Activated gamma-delta T cell treated with anti-CD3 and anti-CD28 coated beads, Interleukin-2, amount 50 U/mL, for 16 hours (primary cell): ENCODE measurements at places on chromosomes 16 and 17.

DNA sequence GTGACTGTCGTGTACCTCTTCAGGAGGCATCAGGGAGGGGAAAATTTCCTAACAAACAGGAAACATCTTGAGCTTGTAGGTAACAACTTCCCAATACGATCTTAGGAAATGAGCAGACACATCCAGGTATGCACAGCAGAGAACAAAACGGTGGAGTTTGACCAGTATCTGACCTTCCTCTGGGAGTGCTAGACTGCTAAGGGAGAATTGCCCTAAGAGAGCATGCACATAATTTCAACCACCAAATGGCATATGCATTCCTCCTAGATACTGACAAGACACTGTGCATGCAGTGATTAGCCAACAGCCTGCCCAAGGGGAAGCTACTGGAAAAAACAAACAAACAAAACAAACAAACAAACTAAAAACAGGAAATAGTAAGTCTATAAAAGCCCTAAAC lies 120.6 kb upstream of the RBBP6 start:
- no peak for DNase-seq

- DNase-seq = no peak
These were observed 7.5 kb upstream of the SNTB2 start for GRCh38 chr16:69179328-69180010.

DNA sequence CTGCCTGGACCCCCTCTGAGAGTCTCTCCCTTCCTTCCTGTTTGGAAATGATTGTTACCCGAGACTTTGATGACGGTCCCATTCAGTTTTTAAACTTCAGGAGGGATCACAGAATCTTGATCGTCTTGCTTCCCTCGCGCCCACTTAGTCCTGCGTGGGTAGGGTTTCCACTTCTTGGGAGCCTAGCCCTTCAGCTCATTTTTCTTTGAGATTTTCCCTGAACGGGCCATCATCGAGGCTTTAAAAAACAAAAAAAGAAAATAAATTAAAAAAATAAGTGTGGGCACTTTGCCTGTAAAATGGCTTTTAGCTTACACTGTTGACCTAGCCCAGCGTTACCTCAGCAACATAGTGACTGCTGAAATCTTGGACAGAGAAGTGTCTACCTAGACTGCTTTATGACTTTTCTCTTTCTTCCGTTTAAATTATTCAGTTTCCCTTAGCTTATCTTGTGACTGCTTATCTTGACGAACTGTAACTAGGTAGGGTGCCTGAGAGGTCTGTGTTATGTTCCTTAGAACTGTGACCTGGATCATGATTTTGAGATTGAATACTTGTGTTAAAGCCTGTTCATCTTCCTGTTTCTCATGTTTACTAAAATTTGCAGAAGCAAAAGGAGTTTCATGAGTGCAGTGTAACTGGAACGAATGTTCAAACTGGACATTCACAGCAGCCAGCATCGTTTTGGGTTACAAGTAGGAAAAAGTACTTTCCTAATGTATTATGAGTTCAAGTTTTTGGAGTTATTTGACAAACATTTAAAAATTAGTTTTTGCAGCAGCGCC lies 874 bp downstream of the WWP2 start:
- DNase-seq = no peak

DNA sequence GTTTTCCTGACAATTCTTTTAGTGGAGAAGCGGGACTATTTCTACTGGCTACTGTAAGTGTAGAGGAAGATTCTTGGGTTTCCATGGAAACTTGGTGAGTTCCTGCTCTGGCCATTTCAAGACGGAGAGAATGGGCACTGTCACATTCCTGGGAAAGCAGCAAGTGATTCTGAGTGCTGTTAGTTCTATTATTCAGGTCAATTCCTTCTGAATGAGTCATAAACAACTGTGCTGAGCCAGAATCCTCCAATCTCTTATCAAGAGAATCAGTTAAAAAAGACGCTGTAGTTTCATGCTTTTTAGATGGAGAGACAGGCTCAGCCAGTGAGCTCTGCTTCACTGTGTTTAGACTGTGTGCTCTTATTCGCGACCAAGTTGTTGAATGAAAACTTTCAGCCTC lies 19.6 kb downstream of the AKAP10 start:
- no peak for DNase-seq

- no peak for DNase-seq
These were observed 254.4 kb downstream of the PHKB start for GRCh38 chr16:47715442-47716083.

- no peak for DNase-seq
These were observed 65.7 kb downstream of the TMEM132E start for GRCh38 chr17:34644941-34645550.

DNA sequence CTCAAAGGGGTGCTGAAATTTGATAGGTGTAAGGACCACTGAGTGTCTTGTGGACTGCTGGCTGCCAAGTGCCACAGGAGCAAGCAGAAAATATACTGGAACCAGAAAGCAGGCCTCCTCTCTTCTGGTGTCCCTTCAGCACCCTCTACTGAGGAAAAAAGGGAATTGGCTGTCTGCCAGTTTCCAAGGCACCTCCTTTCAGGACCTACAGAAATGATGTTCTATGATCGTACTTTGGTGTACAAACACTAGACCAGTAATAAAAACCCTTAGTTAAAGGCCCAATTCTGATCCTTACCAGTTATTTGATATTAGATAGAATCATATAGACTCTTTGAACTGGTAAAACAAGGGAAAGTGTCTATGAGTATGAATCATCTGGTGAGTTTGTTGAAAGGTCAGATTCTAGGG lies 35.8 kb upstream of the BCAS3 start:
- DNase-seq = no peak

- no peak for DNase-seq
These were observed 183.5 kb downstream of the NTN1 start for GRCh38 chr17:9204637-9205329.

GRCh38 chr17:13329421-13329820 lies 272.3 kb downstream of the HS3ST3A1 start:
- no peak for DNase-seq

DNA sequence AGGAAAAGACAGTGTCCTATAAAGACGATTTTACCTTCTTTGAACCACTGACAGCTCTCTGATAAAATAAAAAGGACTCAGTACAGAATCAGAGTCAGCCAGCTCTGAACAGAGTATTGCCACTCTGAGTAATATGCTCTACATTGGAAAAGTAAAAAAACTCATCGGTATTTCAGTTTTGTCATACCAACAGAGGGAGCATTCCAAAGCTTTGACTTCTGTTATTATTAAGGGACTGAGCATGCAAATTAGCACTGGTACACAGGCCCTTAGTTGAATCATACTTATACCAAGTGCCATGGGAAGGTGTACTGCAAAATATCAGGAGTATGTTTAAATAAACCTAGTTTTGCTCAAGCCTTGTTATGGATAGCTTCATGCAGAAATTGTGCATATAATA lies 509.0 kb upstream of the KIF2B start:
- no peak for DNase-seq

- DNase-seq = no peak
These were observed 28.8 kb downstream of the SYT17 start for GRCh38 chr16:19196871-19197270.

GRCh38 chr17:66858226-66859083 lies 23.5 kb downstream of the CACNG5 start:
- DNase-seq = no peak

- DNase-seq = no peak
These were observed 17.6 kb downstream of the ACSF3 start for GRCh38 chr16:89111263-89111662.

GRCh38 chr17:48455791-48456190 lies 25.8 kb upstream of the SKAP1 start:
- no peak for DNase-seq

GRCh38 chr17:73194514-73195222 lies 1.8 kb downstream of the COG1 start:
- no peak for DNase-seq

DNA sequence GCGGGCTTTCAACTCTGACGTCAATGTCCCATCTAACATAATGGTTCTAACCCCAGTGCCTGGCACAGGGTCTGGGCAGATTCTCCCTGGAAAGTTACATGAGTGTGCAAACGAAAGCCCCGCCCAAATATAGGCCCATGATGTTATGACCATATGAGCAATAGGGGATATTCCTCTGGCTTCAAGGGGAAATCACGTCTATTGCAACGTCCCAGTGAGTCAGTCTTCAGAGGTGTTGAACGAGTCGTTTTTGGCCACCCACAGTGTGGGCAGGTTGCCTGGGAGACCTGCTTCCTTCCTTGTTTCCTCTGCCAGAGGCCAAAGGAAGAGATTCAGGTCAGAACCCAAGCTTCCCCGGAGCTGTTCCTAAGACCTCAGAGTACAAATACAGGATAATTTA lies 30.3 kb downstream of the PIK3R5 start:
- peak; percentile 65 for DNase-seq

DNA sequence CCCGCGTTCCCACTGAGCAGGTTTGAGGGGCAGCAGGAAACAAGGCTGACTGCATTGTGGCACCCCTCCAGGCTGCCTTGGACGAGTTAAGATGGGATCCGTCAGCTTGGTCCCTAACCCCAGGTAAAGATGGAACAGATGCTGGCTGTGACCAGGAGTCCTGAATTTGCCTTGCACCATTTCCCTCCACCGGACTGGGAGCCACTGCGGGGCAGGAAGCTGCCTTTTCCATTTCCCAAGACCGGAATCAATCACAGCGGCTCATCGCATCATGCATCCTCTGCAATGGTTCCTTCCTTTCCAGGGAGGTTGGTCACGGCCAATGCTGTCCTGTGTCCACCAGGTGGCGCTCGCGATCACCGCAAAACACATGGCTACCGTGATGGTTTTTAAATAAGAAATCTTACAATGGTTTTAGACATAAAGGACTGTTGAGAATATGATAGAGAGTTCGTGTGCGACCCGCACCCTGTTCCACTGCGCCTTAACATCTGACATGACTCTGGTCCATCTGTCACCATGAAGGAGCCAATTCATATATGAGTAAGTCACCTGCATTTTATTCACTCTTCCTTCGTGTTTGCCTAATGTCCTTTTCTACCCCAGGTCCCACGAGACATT lies 6.8 kb upstream of the MEAK7 start:
- DNase-seq = peak; percentile 75

GRCh38 chr16:56888806-56889205 lies 23.8 kb downstream of the SLC12A3 start:
- DNase-seq = no peak

GRCh38 chr17:7221278-7222092 lies 1.7 kb downstream of the ACADVL start:
- no peak for DNase-seq

- no peak for DNase-seq
These were observed 88.0 kb downstream of the CMIP start for GRCh38 chr16:81532491-81533174.

- no peak for DNase-seq
These were observed 43.8 kb downstream of the SPAG9 start for GRCh38 chr17:51076821-51077220.

GRCh38 chr16:27154705-27155521 lies 48.4 kb upstream of the KDM8 start:
- DNase-seq = peak; percentile 62

DNA sequence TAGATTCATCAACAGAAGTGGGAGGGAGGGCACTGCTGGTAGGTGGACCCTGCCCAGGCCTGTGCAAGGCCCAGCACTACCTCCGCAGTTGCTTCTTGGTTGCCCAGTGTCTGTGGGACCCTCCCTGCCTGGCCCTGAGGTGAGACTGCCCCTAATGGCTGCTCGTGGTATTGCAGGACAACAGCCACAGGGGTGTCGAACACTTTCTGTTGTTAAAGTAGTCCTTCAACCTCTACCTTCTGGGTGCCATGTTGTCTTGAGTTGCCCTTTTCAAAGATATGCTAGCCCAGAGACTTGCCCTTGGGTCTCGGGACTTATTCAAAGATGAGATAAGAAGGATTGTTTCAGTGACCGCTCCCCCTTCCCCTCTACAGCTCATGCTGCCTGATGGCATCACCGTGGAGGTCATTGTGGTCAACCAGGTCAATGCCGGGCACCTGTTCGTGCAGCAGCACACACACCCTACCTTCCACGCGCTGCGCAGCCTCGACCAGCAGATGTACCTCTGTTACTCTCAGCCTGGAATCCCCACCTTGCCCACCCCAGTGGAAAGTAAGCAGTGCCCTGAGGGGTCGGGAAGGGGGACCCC lies 29.1 kb downstream of the AKAP1 start:
- peak; percentile 46 for DNase-seq

DNA sequence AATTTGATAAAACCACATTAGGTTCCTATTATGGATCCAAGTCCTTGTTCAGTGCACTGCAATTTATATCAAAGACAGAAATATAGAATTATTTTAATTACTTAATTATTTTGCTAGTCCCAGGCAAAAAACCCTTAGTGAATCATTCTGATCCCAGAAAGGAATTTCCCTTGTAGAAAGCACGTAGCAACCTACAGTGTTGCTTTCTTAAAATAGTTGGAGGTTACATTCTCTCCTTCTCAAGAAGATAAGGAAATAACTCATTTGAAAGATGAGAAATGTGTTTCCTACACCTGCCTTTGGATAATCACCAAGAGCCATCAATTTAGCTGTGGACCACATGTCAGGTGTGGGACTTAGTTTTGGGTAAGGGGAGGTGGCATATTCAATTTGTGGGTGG lies 434.9 kb downstream of the SHISA9 start:
- no peak for DNase-seq

DNA sequence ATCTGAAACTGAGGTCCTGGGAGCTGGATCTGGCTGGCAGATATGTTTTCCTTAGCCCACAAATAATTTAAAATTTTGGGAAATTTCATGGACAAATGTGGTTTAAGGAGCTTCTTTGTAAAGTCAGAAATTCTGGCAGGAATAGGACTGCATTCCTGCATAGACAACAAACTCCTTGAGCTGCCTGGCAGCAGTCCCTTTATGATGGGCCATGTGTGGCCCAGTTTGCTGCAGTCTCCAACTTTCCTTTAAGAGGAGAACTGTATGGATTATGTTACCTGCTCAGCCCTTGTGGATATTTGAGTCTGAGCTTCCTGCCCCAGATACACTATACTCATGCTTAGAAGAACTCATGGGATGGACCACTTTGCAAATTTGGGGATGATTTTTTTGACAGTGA lies 48.5 kb upstream of the HS3ST2 start:
- DNase-seq = no peak

- DNase-seq = no peak
These were observed 149.0 kb downstream of the AHSP start for GRCh38 chr16:31676731-31677130.

- DNase-seq = no peak
These were observed 94.3 kb downstream of the MAP2K6 start for GRCh38 chr17:69508814-69509213.

DNA sequence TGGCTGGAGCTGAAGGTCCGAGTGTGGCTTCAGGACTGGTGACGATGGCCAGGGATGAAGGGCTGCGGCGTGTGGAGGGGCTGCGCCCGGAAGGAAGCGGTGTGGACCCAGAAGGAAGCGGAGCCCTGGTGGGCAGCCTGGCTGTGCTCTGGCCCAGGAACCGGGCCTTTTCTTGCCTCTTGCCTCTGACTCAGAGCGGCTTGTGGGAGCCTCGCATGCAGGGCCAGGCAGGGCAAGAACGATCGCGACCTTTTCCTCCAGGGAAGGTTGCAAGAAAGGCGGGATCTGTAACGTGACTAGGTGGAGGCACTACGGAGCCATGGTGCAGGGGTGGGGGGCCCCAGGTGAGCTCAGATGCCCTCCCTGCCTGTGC lies 78.0 kb downstream of the JPH3 start:
- no peak for DNase-seq
